ENCODE measurements at places on chromosomes 16 and 17.
A peak's percentile ranks its signal among the peaks of the same experiment; 100 is the strongest.

DNA sequence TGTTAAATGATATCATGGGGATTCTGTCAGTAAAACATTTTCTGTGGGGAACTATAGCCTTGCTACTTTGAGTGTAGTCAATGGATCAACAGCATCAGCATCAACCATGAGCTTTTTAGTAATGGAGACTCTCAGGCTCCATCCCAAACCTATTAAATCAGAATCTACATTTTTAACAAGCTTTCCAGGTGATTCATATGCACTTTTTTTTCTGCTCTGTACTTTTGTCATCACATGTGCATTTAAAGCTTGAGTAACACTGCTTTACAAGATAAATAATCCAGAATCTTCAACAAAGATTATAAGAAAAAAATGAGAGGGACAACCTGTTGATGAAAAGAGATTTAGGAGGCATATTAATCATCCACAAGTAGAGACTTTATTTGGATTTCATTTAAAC lies 23.5 kb downstream of the NUP93 start:
- no peak for DNase-seq

GRCh38 chr17:43406676-43407645 lies 8.2 kb downstream of the ARL4D start:
- peak; percentile 98 for DNase-seq

GRCh38 chr16:88971371-88972097 lies 5.5 kb downstream of the CBFA2T3 start:
- no peak for DNase-seq

GRCh38 chr16:14635395-14636165 lies 2.8 kb downstream of the BFAR start:
- no peak for DNase-seq

- DNase-seq: no peak
These were observed 326.4 kb upstream of the KIF2B start for GRCh38 chr17:53496356-53496755.

- peak; percentile 90 for DNase-seq
These were observed 64.5 kb downstream of the RAI1 start for GRCh38 chr17:17745476-17746455.

DNA sequence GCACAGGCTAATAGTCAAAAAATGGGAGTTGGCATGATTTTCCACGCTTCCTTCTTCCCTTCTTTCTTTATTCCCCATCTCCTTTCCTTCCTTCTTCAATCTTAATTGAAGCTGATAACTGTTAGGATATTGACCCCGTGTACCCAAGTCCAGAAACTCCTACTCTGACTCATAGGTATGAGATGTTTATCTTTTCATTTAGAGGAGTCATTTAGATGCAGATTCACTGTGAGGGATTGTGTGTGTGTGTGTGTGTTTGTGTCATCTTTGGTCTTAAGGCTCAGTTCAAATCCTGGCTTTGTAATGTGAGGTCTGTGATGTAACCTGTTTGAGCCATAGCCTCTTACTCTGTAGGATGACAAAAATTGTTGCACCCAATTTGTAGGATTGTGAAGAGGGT lies 332.0 kb upstream of the MAF start:
- no peak for DNase-seq

GRCh38 chr17:55344514-55344997 lies 77.1 kb downstream of the MMD start:
- no peak for DNase-seq

DNA sequence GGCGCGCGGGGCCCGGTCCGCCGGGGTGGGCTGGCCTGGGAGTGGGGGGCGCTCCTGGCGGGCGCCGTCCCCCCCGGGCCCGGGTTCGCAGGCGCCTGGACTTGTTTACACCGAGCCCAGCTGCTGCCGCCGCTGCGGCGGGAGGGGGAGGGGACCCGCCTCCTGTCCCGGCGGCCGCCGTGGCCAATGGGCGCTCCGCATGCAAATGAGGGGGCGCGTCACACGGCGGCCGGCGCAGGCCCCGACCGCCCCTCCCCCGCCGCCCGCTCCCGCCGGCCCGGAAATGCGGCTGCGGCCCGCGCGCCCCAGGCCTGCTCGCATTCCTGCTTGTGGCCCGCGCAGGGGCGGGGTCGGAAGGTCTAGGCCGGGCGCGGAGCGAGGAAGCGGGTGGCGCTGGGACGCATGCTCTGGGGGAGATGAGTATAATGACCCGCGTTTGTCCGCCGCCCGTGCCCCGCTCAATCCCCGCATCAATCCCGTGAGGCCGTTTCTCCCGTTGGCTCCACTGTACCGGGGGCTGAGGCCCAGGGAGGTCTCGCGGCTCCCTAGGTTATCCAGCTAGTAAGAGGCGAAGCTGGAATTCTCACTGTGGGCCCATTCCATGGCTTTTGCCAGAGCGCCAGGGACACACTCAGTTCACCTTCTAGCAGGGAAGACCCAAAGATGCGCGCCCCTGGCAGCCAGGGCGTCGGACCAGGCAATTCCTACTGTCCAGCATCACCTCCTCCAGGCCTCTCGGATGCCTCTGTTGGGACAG lies at the start of gene YPEL3:
Gene YPEL3, minus strand, starts transcription at position 109 of the 757 bp plus-strand sequence. CDS start 731 bp downstream, outside the sequence.
- peak; percentile 92 for DNase-seq

DNA sequence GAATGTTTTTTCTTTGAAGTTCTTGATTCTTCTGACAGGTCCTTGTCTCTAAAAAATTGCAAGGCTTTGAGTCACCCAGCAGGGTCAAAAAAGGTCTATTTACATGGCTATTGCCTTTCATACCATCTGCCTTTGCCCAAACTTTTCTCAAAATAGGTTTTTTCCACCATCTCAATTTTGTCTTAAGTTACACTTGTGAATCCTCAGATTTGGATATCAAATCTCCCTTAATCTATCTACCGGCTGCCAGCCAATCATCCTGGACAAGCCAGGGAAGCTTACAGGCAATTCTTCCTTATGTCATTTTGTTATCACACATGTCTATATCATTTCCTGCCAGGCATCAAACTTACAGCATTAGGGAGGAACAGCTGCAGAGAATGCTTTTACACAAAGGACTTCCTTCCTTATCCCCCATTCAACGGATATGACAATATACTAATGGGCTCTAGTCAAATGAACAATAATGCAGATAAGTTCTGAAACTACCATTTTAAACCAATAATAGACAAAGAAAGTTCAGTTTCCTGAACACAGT lies 104.1 kb upstream of the CORO6 start:
- peak; percentile 98 for DNase-seq

DNA sequence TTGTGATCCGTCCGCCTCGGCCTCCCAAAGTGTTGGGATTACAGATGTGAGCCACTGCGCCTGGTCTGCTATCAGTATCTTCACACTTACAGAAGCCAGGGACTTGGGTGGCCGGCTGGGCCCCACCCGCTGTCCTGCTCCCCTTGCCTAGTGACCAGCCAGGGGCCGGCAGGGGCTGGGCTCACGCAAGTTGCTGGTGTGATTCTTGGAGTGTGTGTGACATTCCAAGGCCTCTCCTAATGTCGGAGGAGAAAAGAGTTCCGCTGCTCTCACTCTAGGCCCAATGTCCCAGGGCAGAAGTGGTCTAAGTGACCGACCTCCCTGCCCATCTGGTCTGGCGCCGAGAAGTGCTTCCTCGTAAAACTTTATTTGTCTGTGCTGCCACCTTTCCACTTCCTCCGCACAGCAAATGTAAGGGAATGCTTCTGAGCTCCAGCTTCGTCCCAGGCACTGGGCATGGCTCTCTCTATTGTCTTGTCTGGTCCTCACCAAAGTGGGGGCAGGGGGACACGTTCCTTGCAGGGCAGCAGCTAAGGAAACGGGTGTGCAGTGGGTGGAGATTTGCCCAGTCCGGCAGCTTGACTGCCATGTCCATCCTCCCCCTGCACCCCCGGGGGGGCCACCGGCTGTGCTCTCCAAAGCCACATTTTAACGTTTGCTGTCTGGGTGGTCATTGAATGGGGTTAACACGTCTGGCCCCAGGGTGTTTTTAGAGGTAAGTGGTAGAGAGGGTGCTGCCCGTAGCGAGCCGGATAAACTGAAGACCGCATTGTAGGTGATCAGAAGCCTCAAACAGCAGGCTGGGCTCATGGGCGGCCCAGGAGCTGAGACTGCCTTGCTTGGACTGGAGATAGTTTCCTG lies 7.8 kb upstream of the GSE1 start:
- DNase-seq: no peak

DNA sequence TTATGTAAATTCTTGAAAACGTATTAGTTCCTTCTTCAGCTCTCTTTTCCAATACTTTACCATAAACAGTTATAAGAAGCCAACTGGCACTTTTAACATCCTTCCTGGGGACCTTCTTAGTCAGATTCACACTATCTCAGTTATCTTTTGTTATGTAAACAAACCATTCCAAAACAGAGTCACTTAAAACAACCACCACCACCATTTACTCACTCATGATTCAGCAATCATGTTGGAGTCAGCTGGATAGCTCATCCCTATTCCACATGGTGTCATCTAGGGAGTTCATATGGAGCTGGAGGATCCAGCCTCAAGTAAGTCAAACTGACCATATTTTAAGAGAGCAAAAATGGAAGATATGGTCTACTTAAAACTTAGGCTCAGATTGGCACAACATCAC lies 240.3 kb upstream of the IRX3 start:
- DNase-seq: no peak

DNA sequence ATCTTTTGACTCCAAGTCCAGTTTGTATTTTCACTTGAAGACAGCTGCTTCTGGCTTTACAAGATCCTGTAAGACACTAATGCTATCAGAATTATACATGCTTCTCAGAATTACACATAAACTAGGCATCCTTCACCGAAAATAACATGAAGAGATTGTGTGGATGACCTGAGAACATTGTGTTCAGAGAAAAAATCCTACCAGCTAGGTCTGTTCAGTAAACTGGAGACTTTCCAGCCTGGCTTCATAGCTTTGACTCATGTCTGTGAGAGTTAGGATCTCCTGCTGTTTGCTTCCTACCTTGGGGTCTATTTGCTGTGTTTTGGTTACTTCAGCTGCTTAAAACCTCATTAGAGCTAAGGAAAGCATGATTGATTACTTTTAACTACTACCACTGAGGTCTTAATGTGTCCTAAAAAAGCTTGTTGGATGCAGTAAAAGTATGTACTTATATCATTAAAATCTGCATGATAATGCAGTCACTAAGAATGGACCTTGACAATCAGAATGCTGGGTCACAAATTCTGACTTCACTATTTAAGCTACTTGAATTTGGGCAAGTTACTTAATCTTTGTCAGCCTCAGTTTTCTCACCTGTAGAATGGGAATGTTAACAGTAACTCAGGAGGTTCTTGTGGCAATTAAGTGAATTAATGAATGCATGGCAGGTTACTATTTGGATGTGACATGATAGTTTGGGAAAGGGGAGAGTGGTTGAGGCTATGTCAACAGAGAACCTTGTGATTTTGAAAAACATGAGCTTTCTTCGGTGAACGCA lies 8.0 kb upstream of the MYH13 start:
- no peak for DNase-seq

DNA sequence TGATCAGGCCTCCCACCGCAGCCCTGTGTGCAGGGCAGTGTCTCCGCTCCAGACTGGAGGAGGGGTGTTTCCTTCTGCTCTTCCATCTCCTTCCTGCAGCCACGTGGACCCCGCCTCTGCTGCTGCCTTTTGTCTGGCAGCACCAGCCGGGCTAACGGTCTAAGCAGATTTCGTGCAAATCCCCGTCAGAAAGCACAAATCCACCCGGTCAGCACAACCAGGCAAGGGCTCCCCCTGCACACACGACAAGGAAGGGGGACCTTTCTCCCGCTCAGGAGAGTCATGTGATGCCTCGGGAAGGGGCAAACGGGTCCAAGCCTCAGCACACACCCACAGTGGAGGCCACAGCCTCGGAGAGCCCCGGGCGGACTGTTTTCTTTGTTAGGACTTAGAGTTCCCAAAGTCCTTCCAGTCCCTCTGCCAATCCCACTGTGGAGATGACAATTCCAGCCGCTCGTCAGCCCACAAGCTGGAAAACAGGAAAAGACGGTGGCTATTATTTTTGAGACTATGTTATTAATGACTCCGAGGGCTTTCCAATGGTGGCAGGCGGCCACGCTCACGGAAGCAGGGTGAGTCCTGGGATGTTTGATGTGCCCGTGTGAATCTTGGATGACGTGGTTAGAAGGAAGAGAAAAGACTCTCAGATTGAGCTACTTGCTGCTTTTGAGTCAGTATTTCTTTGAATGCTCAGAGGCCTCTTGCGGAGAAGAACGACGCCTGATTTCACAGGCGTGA lies 22.5 kb upstream of the MEAK7 start:
- DNase-seq: peak; percentile 94

DNA sequence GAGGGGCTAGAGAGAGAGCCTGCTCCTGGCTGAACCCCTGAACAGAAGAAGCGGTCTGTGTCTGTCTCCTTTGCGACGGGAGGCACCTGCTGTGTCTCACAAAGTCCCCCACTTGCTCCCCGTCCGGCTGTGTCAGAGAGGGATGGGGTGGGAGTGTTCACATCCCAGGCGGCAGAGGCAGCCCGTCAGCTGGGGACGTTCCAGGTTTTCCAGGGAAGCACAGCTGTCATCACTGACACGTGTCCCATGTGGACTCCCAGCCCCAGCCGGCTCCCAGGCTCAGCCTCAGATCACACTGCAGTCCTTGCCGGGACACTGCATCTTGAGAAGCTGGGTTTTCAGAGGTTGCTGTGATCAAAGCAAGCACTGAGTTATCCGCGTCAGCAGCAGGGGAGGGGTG lies 1.6 kb downstream of the TELO2 start:
- DNase-seq: no peak

DNA sequence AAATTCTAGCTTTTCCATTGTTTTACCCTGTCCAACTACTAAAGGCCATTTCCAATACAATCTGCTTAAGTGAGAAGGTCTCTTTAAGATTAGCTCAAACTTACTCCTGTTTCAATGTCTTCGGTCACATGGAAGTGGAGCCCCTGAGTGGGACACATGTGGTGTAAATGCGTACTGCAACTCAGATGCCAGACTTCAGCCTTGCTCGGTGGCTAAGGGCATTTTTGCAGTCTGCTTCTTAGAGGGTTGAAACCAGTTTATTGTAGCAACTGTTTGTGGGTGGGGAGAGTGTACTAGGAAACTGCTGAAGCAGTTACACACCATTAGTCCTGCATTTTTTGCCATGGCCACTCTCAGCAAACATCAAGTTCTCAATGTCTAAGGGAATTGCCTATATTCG lies 140.6 kb downstream of the PARN start:
- peak; percentile 36 for DNase-seq

- DNase-seq: no peak
These were observed 44.8 kb upstream of the HAPSTR1 start for GRCh38 chr16:9046667-9047055.

- DNase-seq: no peak
These were observed 29.1 kb downstream of the SNN start for GRCh38 chr16:11697319-11697718.

DNA sequence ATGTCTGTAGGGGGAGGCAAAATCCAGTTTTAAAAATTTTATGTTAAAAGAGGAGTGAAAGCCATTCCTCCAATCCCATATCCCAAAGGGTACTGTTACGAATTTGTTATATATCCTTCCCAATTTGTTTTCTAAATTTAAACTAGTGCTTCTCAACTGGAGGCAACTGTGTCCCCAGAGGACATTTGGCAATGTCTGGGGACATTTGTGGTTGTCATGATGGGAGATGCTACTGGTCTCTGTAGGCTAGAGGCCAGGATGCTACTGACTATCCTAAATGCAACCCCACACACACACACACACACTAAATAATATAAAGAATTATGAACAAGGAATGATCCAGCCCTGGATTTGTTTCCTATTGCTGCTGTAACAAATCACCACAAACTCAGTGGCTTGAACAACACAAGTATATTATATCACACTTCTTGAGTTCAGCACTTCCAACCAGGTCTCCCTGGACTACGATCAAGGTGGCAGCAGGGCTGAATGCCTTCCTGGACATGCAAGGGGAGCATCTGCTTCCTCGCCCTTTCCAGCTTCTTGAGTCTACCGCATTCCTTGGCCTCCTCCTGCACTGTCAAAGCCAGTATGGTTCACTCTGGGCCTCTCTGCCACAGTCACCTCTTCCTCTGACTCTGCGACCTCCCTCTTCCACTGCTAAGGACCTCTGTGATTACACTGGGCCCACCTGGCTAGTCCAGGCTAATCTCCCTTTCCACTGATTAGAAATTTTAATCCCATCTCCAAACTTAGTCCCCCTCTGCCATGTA lies 30.1 kb downstream of the ARHGAP17 start:
- DNase-seq: no peak
